Hepatocyte (in vitro differentiated cells): ENCODE measurements at places on chromosomes 7 and 10. TPM values are rescaled to one million over a fixed set of nuclear protein-coding genes. Genes with fewer than 3 reads are reported as not detected.

- H3K27me3 ChIP-seq, result peaks cover 11% of the 10 kb centered on the region
- H3K36me3 ChIP-seq, result no peaks in the 10 kb centered on the region
- H3K27ac ChIP-seq, result no peak overlapping the region
Observed at GRCh38 chr10:63866075-63866746, 345.0 kb downstream of the REEP3 start.

Gene FBXL13
- 1.8 and 3.3 TPM in 2 replicates for total RNA-seq

Gene GPER1
- total RNA-seq, result 3.6 and 4.5 TPM in 2 replicates

GRCh38 chr7:116028787-116029186, 1.8 kb downstream of the TFEC start:
- DNase-seq, result no peak
- H3K4me1 ChIP-seq, result peaks cover 7% of the 10 kb centered on the region
- H3K4me3 ChIP-seq, result no peak overlapping the region
- no peak overlapping the region for H3K27ac ChIP-seq
- H3K36me3 ChIP-seq, result no peaks in the 10 kb centered on the region
- H3K27me3 ChIP-seq, result no peaks in the 10 kb centered on the region

Gene INPP5A
- 53.6 and 55.8 TPM in 2 replicates for total RNA-seq

DNA sequence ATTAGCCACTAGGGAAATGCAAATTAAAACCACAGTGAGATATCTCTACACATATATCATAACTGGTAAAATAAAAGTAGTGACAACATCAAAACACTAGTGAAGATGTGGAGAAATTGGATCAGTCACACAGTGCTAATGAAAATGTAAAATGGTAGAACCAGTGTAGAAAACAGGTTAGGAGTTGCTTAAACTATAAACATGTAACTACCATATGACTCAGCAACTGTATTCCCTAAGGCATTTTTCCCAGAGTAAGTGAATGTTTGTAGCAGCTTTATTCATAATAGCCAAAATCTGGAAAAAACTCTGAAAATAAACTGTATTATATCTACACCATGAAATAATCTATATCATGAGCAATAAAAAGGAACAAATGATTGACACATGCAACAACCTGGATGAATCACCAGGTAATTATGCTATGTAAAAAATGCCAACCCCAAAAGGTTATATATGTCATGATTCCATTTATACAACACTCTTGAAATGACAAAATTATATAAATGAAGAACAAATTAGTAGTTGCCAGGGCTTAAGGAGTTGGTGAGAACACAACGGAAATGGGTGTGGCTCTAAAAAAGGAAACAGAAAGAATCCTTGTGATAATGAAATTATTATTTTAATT, 22.8 kb downstream of the SLC25A40 start:
- H3K4me3 ChIP-seq, result no peak overlapping the region
- H3K27me3 ChIP-seq, result no peaks in the 10 kb centered on the region
- H3K27ac ChIP-seq, result no peak overlapping the region
- no peaks in the 10 kb centered on the region for H3K36me3 ChIP-seq
- DNase-seq, result no peak
